ENCODE measurements at places on chromosomes 13 and 19.

DNA sequence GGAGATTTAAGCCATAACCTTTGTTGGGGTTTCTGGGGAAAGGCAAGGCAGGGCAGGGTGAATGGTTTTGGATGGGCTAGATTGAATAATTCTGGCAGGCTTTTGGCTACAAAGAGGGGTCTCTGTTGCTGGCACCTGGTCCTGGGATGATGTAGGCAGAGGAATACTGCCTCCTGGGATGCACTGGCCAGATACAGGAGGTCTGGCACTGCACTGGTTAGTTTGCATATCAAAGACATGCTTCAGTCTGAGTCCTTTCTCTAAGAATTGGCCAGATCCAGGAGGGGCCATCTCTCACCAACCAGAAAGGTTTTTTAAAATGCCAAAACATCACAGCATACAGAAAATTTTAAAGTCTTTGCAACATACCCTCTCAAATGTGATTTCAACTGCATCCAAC lies 8.0 kb upstream of the MEDAG start:
- DNase-seq = no peak

GRCh38 chr13:21069561-21070004 lies 8.2 kb upstream of the LATS2 start:
- peak; percentile 41 for DNase-seq

GRCh38 chr19:2421581-2422306 lies 5.6 kb downstream of the TIMM13 start:
- no peak for DNase-seq

DNA sequence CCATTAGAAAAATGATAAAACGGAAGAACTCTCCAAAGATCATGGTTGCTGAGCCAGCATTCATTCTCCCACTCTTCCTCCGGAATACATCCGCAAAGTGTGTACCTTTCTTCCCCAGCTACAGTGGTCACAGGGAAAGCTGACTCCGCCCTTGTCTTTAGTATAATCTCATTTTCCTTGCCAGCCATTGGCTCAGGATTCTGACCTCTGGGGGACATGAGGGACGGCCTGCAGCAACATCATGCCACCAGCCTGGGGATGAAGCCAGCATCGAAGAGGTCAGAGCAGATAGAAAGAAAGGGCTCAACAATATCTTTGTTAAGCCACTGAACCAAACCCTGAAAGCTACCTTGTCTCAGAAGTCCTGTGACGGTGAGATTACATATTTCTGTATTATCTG lies 46.3 kb upstream of the TPP2 start:
- no peak for DNase-seq

DNA sequence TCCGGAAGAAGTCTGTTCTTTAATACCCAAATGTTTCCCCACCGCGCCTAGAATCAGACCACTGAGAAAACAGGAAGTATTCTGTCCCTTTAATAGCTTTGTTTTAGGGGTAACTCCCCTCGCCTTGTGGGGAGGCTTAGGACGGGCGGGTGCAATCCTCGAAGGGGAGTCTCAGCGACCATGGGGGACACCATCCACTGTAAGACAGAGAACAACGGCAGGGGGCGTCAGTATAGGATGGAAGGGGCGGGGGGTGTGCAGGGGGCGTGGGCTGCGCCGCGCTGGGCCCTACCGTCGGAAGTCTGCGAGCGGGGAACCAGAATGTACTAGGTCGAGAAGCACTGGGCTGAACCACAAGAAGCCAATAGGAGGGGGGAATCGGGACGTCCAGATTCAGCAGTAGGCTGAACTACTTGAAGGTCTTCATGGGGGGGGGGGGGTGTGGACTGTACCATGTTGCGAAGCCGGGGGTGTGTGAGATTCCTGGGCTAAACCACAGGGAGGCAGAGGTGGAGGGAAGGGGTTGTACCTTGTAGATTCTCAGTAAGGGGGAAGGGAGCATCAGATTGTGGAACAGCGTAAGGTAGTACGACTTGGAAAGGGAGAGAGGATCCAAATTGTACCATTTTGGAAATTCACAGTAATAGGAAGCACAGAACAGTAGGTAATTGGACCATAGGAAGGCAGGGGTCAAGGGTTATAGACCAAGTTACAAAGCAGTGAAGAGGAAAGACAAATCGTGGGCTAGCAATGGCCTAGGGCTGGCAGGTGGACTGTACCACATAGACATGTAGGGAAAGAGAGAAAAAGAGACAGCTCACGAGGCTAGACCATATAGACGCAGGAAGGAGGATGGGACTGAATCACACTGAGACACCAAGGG lies 1.0 kb upstream of the DBP start:
- peak; percentile 78 for DNase-seq

All from LoVo (cell line).